Liver (tissue), 10 donors: ENCODE measurements at places on chromosomes 13 and 19. TPM values are rescaled to one million over a fixed set of nuclear protein-coding genes. Genes with fewer than 3 reads are reported as not detected.

The ZNF418 gene
- total RNA-seq, result 3.1 TPM

The NLRP11 gene
- total RNA-seq, result not detected

The MADCAM1 gene
- 0.17 TPM for total RNA-seq

The DOCK6 gene
- total RNA-seq, result 15.8 TPM

The TSHZ3 gene
- 3.3 TPM for total RNA-seq

The PRR20B gene
- not detected for total RNA-seq

The ZNF540 gene
- 1.3 TPM for total RNA-seq

GRCh38 chr13:22118158-22118557 lies 447.3 kb downstream of the FGF9 start:
- no peak for DNase-seq

DNA sequence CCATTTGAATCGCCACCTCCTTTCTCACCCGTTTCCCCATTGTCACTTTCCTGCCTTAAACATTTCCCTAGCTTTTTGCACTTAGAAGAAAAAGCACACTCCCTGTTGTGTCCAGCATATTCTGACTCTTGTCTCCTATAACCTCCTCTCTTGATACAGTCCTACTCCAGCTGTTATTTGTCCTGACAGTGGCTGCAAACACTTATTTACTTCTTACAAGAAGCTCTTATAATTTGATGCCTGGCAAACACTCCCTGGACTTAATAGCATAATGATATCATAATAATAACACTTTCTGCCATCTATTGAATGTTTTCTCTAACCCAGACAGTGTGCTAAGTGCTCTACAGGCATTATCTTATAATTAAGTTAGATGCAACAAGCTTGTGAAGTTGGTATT lies 76.6 kb downstream of the DGKH start:
- DNase-seq, result no peak

DNA sequence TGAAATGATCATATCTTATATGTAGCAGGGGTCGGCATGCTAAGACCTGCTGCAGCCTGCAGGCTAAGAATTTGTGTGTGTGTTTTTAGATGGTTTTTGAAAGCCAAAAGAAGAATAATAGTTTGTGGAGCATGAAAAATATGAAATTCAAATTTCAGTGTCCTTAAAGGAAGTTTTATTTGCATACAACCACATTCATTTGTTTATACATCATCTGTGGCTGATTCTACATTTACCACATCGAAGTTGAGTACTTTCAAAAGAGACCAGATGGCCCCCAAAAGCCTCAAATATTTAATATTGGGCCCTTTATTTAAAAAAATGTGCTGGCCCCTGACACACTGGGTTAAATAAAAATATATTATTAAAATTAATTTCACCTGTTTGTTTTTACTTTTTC lies 1.3 kb downstream of the HAS1 start:
- no peak for DNase-seq

- DNase-seq, result no peak
Measured at GRCh38 chr13:100275746-100276145, 186.9 kb downstream of the PCCA start.

- no peak for DNase-seq
Measured at GRCh38 chr19:3140667-3141038, 4.8 kb downstream of the GNA15 start.

GRCh38 chr13:62838929-62839328 lies 1423.3 kb upstream of the PCDH20 start:
- no peak for DNase-seq

- DNase-seq, result no peak
Measured at GRCh38 chr13:60268203-60268555, 104.5 kb upstream of the DIAPH3 start.

- no peak for DNase-seq
Measured at GRCh38 chr13:47859165-47859564, 141.9 kb downstream of the SUCLA2 start.

DNA sequence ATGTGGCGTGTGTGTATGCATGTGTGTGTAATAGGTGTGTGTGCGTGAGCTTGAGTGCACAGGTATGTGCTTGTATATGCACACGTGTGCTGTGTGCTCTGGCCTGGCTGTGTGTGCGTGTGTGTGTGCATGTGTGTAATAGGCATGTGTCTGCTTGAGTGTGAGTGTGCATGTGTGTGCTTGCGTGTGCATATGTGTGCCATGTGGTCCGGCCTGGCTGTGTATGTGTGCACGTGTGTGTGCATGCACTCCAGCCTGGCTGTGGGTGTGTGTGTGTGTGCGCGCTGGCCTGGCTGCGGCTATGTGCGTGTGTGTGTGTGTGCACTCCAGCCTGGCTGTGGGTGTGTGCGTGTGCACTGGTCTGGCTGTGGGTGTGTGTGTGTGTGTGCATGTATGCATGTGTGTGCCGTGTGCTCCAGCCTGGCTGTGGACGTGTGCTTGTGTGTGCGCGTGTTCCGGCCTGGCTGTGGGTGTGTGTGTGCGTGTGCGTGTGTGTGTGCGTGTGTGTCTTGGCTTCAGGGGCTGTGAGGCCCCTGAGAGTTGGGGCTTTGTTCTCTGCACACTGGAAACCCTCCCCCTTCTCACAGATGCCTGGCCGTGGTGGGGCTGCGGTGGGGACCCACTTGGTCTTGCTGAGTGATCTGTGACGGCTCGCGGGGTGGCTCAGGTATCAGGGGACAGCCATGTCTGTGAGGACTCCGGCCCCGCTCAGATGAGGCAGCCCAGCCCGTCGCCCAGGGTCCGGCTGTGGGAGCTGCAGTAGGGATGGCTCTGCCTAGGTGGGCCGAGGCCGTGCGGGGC lies 8.2 kb downstream of the SPPL2B start:
- no peak for DNase-seq

GRCh38 chr13:95246292-95247082 lies 54.8 kb downstream of the ABCC4 start:
- DNase-seq, result no peak

GRCh38 chr13:106479929-106480328 lies 55.5 kb downstream of the EFNB2 start:
- no peak for DNase-seq

- no peak for DNase-seq
Measured at GRCh38 chr13:44873461-44873860, 115.8 kb downstream of the NUFIP1 start.

- no peak for DNase-seq
Measured at GRCh38 chr13:51006067-51006845, 96.7 kb downstream of the RNASEH2B start.

- no peak for DNase-seq
Measured at GRCh38 chr13:106277484-106278154, 257.8 kb downstream of the EFNB2 start.

- DNase-seq, result peak; percentile 100
Measured at GRCh38 chr19:46299004-46299509, 2.2 kb downstream of the HIF3A start.

DNA sequence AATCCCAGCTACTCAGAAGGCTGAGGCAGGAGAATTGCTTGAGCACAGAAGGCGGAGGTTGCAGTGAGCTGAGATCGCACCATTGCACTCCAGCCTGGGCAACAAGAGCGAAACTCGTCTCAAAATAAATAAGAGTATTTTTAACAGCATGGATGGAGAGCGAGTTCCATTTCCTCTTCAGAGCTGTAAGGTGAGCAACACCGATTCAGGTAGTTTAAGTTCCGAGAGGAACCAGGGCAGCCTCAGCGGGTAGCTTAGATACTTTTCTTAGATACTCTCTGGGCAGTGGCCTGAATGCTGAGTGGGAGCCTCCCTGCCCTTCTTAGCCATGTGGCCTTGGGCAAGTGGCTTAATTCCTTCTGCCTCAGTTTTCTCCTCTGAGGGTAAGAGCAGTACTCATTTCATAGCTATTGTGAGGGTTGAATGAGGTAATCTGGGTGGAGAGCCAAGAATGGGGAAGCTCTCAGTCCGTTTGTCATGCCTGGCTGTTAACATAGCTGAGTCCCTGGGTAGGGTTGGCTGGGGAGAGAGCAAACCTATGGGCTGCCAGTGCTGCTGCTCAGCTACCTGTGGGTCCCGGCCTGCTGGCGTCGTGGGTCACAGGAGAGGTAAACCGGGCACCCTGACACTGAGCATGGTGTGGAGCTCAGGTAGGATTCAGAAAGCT lies 4.1 kb downstream of the ATP11A start:
- peak; percentile 31 for DNase-seq
